Astrocyte of the spinal cord (primary cell): ENCODE measurements at places on chromosomes 2 and 18.

- DNase-seq = no peak
These were observed 929.5 kb downstream of the ERBB4 start for GRCh38 chr2:211609127-211609526.

DNA sequence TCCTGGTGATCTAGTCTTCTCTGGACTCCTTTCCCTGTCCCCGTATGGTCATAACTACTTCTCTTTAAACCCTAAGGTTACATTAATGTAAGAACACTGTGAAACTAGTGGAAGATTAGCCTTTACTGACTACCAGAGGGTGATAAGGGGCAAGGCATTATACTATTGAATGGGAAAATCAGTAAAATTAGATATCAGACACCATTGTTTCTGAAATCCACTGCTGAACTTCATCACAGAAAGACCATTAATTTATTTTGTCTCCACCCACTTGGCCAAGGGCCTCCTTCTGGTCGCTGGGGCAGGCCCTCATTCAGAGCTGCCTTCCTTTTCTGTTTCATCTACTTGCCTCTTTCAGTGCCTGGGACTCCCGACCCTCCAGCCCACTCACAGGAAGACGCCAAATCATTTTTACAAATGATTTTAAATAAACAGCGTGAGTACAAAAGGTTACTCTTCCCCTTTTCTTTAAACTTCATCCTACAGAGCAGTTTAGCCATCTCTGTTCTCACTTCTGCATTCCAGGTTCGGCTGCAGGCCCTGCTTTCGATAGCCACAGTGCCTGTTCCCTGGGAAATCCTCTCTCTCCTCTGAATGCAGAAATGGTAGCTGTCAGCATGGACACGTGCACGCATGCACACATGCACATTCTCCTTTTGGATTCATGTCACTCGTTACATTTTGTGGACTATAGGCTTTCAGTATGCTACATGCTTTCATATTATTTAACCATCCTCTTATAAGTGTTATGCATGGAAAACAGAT lies 70.3 kb upstream of the DOCK10 start:
- DNase-seq = no peak

DNA sequence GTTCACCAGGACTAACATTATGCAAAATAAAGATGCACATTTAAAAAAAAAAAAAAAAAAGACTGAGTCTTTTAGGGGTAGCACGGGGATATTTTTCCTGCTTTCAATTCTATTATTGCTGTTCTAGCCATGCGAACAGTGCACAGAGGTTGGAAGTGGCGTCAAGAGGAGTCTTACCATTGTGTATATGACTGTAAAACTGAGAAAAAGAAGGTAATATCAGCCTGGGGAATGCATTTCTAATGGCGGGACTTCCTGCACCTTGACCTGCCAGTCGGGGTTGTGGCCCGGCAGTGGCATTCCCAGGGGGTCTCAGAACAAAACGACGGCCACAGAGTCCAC lies 48.5 kb upstream of the ATP6V1B1 start:
- no peak for DNase-seq

DNA sequence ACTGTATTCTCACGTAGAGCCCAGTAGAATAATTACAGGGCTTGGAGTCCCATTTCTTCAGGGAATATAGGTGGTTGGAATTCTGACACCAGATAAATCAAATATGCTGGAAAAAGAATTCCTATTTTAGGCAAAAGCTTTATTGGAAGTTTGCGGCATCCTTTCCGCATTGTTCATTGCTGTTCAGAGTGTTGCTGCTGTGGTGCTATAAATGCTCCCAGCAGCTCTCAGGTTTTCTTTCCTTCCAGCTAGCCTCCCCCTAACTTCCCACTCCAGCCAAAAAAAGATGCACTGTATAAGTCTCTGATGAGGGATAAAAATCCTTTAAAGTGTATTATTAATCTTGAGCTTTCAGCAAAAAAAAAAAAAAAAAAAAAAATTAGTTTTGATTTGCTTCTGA lies 25.5 kb upstream of the POLR1B start:
- DNase-seq = no peak

DNA sequence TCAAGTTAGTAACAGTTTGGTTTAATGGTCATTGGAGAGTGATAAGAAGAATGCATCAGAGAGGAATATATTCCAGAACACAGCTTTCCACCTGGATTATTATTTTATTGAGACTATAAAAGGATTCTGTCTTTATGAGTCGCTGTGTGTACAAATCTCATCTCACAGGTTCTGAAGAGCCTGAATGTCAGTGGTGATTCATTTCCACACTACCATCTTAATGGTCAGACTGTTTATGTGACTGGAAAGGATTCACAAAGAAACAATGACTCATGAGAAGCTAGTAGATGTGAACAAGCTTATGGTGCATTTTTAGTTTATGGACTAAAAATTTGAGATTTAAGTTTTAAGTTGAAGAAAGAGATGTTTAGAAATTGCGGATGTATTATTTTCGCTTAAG lies 685.4 kb upstream of the NRXN1 start:
- peak; percentile 87 for DNase-seq

GRCh38 chr2:12719400-12720277 lies 2.9 kb downstream of the TRIB2 start:
- peak; percentile 57 for DNase-seq

DNA sequence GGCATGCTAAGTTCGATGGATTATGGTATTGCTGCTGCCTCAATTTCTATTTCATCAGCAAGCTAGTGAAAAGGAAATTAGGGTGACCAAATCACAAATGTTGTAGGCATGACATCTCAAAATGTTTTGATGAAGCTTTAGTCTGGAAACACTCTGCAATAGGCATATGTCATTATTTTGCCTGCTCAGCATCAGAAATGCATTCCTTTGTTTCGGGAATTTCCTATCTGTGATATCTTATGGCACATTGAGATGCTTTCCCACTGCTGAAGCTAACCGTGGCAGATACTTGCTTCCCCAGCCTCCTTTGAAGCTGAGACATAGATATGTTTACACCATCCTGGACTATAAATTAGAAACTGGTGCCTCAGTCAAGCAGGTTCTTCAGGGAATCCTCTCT lies 119.7 kb downstream of the CDC42EP3 start:
- no peak for DNase-seq

DNA sequence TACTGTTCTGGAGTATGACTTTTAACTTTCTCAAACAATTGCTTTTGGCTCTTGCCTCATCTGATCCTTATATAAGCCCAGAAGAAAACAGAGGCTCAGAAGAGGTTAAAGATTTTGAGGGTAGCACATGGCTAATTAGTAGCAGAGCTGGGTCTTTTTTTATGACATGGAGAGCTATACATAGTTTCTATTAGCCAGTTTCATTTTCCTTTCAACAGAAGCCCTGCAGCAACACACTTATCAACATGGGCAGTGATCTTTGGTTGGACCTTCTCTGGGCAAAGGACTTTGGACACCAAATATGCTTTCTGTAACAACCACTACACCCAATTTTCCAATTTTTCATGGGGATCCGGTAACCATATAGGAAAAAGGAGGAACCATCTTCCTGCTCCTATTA lies 64.9 kb downstream of the NCKAP5 start:
- no peak for DNase-seq

- peak; percentile 46 for DNase-seq
These were observed 859 bp upstream of the INO80D start for GRCh38 chr2:206086716-206087350.

GRCh38 chr18:23225503-23225902 lies 90.2 kb downstream of the CABLES1 start:
- DNase-seq = peak; percentile 95

DNA sequence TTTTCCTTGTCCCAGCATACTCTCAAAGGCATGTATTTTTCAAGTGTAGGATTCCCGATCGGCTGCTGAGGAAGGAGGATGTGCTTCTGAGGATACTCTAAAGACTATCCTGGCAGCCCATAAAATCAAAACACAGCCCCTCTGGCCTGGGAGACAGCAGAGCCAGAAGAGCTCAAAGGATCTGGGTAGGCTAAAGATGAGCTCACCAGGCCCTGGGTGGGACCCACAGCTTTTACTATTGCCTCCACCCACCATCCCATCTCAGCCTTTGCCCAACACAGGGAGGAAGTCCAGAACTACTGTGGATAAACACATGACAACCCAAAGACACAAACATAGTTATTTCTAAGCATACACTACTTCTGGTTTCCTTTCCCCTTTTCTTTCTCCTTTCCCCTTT lies 79.1 kb upstream of the ZFP36L2 start:
- DNase-seq = no peak

DNA sequence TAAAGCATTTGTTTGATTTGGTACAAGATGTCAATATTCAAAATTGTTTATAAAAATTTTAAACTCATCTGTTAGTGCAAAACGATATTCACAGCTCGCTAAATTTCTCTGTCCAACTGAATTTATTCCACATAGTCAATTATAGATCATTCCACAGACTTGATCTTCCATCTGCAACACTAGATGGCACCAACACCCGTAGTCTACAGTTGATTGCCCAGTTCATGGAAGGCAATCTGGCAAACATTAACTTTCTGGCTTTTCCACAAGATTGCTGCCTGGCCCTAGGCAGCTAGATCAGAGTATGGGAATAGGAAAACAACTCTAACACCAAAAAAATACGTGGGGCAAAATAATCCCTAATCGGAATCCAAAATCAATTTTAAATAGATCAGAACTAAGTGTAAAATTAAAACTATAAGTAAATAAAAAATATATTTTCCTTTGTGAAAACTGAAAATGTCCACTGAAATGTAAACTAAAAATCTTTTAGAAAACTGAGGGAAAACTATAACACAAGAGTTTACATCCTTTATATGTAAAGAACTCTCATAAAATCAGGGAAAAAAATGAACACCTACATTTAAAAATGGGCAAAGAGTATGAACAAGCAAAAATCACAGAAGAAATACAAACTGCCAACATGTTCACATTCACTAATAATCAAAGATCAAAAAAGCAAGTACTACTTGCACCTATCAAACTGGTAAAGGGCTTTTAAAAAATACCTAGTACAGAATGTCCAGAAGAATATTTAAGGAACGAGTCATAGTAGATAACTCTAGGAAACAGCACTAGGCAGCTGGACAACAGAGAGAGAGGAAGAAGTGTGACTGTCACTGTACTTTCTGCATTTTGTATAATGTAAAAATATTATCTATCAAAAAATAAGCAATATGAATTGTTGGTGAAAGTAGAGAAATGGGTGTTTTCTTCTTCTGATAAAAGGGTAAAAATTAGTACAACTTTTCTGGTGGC lies 35.0 kb downstream of the RTN4 start:
- DNase-seq = peak; percentile 71

GRCh38 chr2:32562906-32563305 lies 64.9 kb upstream of the TTC27 start:
- DNase-seq = no peak

- peak; percentile 26 for DNase-seq
These were observed 229.1 kb upstream of the SLC14A2 start for GRCh38 chr18:45386041-45386655.

DNA sequence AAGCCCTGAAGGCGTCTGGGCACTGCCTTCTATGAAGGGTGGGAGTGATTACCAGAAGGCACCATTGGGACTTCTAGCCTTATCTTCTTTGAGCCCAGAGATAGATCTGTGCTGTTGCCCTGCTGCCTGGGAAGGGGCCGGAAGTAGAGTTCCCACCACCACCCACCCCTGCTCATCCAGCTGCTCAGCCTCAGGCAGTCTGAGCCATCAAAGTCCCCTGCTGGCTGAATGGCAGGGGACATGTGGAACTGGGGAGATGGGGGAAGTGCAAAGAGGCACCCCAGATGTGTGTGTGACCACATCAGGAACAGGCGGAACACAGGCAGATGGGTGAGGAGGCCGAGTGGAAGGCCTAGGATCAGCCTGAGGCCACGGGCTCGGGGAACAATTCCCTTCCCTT lies 3.3 kb upstream of the WNT10A start:
- DNase-seq = no peak

GRCh38 chr2:239220341-239220740 lies 180.5 kb downstream of the HDAC4 start:
- DNase-seq = no peak

GRCh38 chr2:208713066-208713745 lies 306.6 kb downstream of the PTH2R start:
- no peak for DNase-seq

DNA sequence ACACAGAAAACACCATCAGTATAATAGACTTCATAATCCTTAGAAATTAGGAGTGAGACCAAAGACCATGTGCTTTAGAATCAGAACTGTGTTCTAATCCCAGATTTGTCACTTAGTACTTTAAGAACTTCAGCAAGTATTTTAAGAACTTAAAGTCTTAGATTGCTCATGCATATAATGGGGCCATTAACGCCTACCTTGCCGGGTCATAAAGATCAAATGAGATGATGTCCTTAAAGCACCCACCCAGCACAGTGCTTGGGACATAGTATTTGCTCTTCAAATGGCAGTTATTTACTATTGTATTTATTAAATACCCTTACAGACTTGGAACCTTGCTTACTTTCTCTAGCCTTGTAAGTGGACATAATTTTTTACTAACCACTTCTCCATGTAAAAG lies 156.1 kb downstream of the GREB1L start:
- DNase-seq = no peak

- DNase-seq = peak; percentile 25
These were observed 2786.5 kb downstream of the RPIA start for GRCh38 chr2:91477731-91478672.

DNA sequence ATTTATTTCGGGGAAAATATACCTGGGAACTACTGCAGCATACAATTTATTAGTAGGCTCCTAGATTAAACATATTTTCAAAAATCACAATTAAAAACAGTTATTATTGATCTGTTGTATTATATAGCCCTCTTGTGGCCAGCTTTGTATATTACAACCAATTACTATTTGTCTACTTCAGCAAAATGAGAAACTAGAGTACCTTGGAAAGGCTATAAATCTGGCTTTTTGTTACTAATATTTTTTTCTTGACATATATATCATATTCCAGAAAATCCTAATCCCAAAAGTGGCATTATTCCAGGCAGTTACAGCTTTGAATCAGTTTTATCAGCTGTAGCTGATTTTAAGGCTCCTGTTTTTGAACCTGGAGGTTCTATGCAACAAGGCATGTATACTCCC lies 101.2 kb downstream of the UBR3 start:
- peak; percentile 67 for DNase-seq

GRCh38 chr2:177606636-177607035 lies 214.1 kb downstream of the AGPS start:
- DNase-seq = peak; percentile 56

DNA sequence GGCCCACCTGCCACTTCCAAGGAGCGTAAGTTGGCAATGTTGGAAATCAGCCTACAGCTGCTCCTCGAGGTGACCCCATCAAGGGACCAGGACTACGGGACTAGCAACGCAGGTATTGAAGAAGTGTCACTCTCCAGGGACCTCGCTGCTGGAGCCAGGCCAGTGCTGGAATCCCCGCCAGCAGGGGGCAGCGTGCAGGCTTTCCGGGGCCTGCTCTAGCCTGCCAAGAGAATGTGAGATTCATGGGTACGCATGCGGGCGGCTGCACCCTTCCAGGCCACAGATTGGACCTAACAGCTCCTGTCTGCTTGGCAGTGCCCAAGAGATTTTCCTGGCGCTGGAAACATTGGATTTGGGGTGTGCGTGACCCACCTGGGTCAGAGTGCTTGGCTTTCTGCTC lies 182.8 kb upstream of the RAB12 start:
- DNase-seq = no peak

DNA sequence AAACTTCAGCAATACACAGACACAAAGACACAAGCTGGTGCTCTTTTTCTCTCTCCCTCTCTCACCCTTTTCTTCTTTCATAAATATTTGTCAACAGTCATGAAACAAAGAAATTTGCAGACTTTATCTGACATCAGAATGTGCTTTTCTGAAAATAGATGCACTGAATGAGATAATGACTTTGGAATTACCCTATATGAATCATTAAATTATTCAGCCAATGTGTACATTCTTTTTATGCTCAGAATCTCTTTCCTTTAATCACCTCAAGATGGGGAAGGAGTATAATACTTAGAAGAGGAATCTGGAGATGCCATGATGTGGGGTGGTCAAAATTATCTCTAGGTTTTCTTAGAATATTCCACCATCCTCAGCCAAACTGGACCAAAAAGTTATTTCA lies 289.9 kb downstream of the LRRTM1 start:
- DNase-seq = no peak
